ENCODE measurements at places on chromosomes 5 and 9.

DNA sequence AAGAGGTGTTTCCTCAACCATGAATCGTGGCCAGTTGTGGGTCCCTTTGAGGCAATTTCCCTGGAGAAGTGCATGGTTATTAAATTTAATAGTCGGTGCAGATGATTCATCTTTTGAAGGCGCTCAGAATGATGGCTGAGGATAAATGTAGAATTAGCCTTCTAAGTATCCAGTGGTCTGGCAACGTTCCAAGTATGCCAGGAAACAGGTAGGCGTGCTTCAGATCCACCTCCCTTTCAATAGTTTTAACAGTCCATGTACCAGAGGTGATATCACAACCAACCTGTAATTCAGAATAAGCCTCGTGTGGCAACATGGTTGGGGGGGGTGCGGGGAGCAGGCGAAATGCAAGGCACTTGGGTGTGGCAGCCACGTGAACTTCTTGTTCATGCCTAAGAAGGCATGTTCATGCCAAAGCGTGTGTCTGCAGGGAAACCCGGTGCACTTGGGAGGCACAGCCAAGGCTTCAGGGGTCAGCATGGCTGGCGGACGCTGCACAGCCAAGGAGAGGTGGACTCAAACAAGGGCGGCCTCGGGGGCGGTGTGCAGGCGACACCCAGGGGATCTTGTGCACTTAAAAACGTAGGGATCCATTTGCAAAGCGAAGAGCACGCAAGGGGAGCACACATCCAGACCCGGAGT lies 5.2 kb upstream of the NKD2 start:
- no peak for DNase-seq

DNA sequence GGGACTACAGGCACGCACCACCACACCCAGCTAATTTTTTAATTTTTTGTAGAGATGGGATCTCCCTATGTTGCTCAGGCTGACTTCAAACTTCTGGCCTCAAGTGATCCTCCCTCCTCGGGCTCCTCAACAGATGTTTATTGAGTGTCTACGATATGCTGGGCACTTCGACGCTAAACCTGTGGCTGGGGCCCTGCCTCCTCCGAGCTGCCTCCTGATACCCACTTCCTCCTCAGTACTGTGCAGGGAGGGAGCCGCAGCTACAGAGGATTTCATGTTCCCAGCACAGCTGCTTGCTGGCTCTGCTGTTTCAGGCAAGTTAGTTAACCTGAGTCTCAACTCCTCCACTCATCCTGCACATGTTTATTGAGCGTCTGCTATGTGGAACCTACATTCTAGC lies 9.6 kb downstream of the AIF1L start:
- DNase-seq, result no peak

- no peak for DNase-seq
Observed at GRCh38 chr5:134561871-134562296, 36.4 kb downstream of the JADE2 start.

- no peak for DNase-seq
Observed at GRCh38 chr5:36653044-36653705, 46.8 kb downstream of the SLC1A3 start.

- no peak for DNase-seq
Observed at GRCh38 chr5:6576861-6577501, 55.9 kb downstream of the NSUN2 start.

- DNase-seq, result peak; percentile 70
Observed at GRCh38 chr9:75087289-75087823, 599 bp downstream of the NMRK1 start.

DNA sequence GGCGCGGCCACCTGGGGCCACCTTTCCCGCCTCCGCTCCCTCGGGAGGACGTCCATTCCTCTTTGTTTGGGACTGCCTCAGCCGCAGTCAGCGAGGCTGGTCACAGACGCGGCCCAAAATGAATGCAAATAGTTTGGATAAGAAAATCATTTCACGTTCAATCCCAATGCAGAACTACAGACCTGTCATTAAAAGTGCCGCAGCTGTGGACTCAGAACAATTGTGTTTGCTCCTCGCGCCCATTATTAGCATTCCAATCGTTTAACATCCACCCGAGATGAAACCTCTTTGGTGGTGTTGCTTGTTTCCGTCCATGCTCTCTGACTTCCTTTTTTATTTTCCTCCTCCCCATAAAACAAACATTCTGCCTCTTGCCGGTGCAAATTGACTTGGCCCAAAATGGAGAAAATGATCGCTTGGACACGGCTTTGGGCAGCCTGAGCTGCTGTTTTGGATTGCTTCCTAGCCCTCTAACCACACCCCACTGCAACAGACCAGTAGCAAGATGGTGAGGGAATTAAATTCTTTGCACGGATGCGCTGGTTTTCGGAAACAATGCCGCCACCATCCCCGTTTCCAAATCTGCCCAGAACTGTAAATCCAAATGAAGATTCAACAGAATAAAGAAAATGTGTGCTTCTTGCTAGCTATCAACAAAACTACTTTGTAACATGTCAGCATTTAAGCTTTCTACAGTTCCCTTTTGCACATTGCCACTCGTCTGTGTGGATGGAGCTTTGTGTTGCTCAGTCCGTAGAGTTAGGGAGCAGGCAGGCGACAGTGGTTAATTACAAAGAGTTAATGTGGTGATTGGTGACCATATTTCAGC lies 784 bp downstream of the NLN start:
- no peak for DNase-seq
